Stimulated activated CD8-positive, alpha-beta memory T cell treated with anti-CD3 and anti-CD28 coated beads, Interleukin-4, amount 100 ng/mL, for 4 hours (primary cell): ENCODE measurements at places on chromosomes 4 and X.

GRCh38 chrX:87167841-87168240 lies 349.8 kb upstream of the KLHL4 start:
- DNase-seq = no peak

DNA sequence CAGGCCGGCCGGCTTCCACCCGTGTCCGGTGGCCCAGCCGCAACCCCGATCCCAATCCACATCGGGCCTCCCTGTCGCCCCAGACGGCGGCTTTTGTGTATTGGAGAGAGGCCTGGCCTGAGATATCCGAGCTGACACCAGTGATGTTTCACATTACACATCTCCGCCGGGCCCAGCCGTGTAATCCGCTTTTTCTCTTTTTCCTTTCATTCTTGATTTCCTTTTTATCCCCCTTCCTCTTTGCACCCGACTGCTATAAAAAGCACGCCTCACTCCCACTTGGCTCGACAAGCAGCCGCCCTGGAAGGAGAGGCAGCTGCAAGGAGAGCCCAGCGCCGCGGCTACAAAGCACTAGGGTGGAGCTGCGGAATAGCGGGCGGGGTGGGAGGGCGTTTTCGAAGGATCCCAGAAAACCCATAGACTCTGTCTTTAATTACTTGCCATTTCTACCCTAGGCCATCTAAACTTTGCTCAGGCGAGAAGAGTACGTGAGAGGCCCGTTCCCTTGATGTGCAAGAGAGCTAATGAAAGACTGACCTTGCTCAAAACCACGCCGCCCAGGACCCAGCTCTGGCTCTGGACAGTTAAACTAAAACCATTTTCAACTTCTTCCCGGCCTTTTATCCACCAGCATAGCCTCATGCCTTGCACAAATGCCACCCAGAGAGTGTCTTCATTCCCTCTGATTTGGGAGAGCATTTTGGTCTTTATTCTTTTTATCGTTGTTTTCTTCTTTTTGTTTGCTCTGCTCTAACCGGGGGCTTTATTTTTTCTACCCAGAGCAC lies 3.2 kb downstream of the PITX2 start:
- DNase-seq = no peak

DNA sequence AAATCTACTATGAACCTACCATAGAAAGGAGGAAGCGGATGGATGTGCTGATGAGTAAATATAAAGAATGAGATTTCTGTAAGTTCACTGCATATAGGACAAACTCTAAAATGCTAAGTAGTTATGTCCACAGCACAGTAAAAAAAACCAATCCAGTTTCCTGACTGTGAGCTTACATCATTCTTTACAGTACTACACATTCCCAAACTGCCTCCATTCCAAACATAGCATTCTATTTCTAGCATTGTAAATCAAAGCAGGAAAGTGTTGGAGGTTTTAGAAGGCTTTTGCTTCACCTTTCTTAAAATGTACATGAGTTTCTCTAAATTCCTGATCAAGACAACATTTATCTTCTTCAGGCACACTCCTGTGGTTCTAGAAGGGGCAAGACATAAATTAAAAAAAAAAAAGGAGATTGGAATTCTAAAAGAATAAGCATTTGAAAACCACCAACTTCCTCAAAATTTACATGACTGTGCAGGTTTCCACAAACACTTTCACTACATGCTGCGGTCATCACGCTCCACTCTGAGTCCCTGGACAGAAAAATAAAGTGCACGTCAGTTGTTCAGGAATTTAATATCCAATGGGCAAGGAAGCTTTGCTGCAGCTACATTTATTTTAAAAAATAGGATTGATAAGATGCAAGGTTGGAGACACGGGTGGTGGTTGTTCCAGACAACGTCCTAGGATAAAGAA lies 297.6 kb upstream of the STS start:
- DNase-seq = no peak

DNA sequence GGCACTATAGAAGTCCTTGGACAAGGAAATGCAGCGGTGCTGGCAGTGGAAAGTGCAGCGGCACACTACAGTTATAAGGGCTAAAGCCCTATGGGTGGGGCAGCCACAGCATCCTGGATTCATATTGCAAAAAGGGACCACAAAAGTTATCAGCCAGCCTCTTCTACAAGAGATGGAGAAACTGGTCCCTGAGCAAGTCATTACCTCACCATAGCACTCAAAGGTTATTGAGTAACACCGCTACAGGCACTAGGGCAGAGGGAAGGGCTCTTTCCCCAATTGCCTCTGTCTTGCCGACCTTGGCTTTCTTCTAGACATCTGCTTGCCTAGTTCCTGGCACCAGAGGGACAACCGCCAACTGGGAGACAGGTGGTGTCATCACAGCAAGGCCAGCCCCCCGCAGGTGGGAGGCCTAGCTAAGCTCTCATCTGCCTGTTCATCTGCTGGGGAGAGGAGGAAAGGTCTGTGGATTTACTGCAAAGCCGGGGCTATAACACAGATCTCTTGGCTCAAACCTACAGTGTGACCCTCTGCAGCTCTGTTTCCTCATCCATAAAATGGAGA lies 600.0 kb downstream of the BCOR start:
- no peak for DNase-seq

DNA sequence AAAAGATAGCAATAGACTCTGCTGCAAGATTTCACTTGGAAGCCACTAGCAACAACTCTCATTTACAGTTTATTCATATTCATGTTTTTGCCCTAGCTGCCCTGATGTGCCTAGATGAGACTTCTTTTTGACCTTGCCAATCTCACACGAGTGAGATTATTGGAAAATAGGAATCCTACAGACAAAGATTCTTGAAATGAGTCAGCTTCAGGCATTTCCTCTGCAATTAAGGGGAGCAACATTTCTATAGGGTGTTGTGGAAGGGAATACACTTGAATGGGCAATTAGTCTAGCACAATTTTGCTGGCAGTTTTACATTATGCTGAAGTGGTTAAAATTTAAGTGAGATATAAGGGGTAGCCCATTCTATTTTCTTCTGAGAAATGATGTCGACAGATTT lies 217.0 kb upstream of the FAT4 start:
- no peak for DNase-seq

DNA sequence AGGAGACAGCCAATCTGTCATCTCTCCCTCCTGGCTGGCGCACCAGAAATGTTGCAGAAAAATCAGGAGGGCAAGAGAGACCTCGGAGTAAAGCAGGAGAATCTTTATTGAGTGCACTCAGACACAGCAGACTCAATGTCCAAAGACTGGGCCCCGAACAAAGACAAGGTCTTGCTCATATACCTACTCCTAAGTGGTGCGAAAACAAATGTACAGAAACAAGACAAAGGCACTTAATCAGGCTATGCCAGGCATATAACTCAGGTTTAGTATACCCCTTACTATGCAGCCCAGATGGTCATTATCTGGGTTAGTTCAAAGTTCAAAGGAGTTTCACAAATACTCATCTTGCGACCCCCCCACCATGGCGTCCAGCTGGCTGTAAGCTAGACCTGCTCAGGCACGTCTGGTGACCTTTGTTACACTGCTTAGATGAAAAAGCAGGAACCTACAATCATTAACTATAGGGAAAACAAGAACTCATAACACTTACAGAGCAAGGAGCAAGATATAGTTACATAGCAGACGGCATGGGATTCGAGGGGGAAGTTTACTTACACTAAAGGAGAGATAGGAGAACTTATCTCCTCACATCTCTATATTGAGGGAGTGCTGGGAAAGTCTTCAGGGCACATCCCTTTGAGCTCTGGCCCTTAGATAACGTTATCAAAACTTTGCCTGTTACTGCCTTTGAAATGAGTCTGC lies 27.5 kb downstream of the SULT1E1 start:
- no peak for DNase-seq

GRCh38 chr4:189779281-189779980 lies 161.2 kb upstream of the FRG1 start:
- no peak for DNase-seq

GRCh38 chr4:25160714-25161592 lies 704 bp upstream of the SEPSECS start:
- no peak for DNase-seq

GRCh38 chrX:19666950-19667349 lies 151.6 kb upstream of the MAP3K15 start:
- DNase-seq = no peak

GRCh38 chr4:72377491-72378194 lies 191.4 kb downstream of the ADAMTS3 start:
- no peak for DNase-seq

DNA sequence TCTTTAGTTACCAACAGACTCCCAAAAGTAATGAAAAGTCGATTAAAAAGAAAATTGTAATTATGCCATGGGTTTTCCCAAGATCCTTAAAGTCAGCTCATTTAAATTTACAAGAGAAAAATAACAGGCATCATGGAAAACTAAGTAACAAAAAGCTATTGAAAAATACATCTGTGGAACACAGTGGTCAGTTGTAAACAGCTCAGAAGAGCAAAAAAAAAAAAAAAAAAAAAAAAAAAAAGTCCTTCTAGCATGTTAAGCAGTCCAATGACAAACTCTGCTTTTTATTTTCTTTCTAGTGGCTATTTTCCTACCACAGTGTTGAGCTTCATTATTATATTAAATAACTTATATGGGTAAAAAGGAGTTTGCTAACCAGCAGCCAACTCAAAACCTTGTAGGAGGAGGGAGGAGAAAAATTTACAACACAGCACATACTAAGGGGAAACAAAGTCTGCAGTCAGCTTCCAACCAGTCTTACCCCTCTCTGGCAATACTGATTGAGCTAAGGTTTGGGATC lies 44.9 kb downstream of the RASGEF1B start:
- DNase-seq = no peak
